ENCODE measurements at places on chromosomes 12 and 14.

GRCh38 chr12:69686731-69687130 is 12.4 kb downstream of the BEST3 start:
- DNase-seq: no peak

DNA sequence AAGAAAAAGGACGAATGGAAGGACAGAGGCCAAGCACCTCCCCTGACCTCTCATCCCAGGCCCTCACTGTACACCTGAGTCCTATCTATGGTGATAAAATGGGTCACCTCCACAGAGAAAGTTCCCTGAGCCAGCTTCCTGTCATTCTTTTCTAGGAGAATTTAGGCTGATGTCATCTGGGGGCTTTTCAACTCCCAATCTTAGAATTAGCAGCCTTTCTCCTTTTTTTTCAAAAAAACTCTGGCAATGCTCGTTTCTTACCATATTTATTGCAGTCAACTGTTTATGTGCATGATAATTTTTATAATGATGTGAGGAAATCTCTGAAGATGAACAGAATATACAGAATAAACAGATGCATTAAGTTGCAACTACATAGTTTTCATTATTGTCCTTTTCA is 177.6 kb downstream of the SNAPC1 start:
- no peak for DNase-seq

- no peak for DNase-seq
These were observed 21.2 kb downstream of the MAX start for GRCh38 chr14:65080960-65081747.

DNA sequence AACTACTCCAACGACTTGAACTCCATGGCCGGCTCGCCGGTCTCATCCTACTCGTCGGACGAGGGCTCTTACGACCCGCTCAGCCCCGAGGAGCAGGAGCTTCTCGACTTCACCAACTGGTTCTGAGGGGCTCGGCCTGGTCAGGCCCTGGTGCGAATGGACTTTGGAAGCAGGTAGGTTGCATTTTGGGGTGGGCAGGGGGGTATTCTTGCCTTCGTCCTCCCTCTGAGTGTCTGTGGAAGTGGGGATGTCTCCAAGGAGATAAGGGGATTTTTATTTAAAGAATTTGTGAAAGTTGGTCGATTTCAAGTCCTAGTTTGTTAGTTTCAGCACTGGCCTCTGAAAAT is 1.3 kb downstream of the ASCL1 start:
- no peak for DNase-seq

DNA sequence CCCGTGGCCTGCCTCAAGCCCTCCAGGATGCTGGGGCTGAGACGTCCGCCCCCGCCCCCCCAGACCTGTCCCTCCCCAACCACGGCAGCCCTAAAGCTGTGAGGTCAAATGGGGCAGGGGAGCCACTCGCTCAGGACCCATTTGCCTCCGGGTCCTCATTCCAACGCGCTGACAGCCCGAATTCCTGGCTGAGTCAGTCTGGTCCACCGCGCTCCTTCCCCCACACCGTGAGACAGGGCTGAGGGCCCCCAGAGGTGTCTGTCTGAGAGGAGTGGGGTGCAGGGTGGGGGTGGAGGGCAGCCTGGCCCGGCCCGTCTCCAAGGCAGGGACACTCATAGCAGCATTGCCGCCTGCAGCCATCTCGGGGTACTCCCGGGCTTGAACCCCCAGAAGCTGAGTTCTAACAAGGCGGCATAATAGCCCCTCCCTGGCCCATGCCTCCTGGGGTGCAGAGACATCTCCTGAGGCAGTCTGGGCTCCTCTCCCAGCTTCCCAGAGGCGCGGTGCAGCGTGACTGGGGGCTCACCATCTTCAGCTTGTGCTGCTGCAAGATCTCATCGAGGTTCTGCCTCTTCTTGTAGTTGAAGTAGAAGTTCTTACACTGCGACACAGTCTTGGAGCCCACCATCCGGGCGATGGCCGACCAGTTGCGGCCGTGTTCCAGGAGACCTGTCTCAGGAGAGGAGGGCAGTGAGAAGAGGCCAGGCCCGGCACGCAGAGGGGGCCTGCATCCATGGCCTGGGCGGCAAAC is 90.5 kb downstream of the RFLNA start:
- DNase-seq: no peak

DNA sequence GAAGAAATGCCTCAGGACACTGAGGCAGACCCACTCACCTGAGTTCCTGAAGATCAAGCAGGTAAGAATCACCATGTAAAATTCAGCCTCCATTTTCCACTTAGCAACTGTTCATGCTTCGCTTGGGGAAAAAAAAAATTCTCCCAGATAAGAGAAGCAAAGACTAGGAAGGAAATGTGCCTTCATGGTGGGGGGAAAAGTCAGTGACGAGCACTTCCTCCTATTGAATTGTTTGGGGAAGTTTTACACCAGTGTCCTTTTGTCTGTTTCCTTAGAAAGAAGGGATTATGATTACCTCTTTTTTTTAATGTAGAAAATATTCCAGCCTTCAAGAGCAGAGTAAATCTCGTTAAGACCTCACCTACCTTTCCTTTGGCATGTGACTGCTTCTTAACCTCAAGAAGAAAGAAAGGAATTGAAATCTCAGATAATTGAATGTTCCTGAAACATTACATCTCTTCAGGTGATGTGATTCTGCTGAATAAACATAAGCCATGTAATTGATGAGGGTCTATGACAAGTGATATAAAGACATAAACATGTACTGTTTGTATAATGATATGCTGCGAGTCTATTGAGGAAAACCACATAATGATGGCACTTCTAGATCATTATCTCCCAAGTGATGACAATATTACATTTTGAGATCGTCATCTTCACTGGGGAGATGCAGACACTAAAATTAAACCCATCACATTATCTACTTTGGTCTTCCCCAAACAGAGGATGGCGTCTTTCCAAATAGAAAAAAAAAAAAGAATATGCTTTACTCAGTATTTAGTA is at the start of gene PTPRB:
PTPRB (minus strand) TSS at position 127 of the 783 bp plus-strand sequence; CDS start at position 93, 34 bp downstream.
- no peak for DNase-seq

- no peak for DNase-seq
These were observed 179.3 kb downstream of the PCNX1 start for GRCh38 chr14:71086567-71086966.

DNA sequence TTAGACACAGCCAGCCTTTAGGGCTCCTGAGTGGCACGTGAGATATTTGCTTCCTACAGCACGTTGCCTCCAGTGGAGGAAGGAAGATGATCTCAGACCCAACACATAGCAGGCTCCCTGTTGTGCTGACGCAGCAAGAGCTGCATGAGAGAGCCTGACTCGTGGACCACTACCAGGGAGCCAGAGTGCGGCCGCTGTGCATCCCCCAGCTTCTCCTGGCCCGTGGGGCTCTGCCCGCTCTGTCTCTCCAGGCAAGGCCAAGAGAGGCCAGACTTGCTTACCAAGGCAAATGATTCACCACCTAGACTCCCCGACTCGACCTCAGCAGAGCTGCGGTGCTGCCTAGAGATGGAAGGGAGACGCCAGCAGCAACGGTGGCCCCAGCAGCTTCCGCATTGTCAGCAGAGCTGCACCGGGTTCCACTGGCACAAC is 37.5 kb downstream of the MAP3K9 start:
- DNase-seq: no peak

DNA sequence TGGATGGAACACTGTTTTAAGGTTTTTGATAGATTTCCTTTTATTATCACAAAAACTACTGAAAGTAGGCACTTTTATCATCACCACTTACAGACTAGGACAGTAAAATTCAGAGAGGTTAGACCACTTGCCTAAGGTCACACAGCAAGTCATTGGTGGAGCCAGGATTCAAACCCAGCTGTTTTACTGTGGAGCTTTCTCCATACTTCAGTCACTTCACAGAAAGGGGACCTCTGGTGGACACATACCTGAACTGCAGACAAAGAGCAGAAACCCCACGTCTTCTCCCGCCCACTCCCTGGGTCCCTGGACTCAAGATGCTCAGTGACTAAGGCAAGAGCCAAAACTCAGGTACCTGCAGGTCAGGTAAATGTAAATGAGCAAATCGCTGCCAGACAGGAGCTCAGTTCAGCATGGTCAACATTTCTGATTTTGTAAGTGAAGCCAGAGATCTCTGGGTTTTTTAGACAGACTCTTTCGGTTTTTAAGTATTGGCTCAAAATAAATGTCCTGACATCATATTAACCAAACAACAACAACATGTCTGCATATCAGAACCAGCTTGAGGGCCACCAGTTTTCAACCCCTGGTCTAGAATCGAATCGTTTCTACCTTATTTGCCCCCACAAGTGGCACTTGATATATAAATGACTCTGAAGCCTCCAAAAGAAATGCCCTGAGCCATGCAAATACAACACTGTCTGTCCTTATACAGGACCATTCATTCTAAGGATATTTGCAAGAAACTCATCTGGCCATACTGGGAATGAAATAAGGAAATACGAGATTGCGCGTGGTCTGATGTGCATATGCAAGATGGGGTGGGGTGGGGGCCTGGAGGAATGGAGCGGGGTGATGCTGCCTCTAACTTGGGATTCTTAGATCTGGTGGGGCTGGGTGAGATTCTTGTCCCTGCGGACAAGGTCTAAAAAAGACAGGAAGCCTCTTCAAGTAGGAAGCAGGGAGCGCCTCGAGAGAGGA is 110.9 kb downstream of the KSR2 start:
- no peak for DNase-seq

GRCh38 chr14:29075761-29076160 is 309.2 kb downstream of the FOXG1 start:
- no peak for DNase-seq

- DNase-seq: no peak
These were observed 100.3 kb upstream of the PLEKHG7 start for GRCh38 chr12:92602476-92602875.

- DNase-seq: no peak
These were observed 2.8 kb downstream of the PTMS start for GRCh38 chr12:6768990-6769389.

GRCh38 chr14:31842899-31843298 is 234.2 kb upstream of the ARHGAP5 start:
- DNase-seq: no peak

DNA sequence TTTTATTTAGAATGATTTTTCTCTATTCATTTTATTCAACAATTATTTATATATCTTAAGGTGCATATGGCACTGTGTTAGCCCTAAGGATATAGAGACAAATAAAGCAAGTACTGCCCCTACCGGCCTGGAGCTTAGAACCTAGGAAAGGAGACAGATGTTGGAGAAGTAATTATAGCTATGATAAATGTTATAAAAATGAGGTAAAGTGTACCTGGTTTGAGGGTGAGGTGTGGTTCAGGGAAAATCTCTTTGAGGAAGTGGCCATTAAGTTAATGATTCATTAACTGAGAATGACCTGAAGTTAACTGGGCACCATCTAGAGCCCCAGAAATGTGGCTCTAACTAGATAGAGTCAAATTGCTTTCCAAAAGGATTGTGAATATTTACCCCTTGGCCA is 31.9 kb downstream of the CDKL1 start:
- no peak for DNase-seq

DNA sequence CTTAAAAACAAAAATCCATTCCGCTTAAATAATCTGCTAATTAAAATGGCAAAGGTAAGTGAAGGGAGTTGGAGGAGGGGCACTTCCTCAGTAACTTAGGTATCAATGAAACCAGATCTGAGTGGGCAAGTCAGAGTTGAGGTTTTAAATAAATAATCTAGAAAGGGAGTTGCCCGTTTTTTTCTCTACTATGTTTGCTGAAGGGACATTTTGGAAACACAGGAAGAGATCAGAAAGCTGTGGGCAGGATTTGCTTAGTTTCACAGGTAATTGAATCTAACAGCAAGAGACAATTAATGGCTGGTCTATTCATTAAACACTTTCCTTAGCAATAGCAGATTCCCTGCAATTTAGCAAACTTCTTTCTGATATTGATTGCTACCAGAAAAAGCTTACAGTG is 186.0 kb upstream of the ABCD2 start:
- no peak for DNase-seq

DNA sequence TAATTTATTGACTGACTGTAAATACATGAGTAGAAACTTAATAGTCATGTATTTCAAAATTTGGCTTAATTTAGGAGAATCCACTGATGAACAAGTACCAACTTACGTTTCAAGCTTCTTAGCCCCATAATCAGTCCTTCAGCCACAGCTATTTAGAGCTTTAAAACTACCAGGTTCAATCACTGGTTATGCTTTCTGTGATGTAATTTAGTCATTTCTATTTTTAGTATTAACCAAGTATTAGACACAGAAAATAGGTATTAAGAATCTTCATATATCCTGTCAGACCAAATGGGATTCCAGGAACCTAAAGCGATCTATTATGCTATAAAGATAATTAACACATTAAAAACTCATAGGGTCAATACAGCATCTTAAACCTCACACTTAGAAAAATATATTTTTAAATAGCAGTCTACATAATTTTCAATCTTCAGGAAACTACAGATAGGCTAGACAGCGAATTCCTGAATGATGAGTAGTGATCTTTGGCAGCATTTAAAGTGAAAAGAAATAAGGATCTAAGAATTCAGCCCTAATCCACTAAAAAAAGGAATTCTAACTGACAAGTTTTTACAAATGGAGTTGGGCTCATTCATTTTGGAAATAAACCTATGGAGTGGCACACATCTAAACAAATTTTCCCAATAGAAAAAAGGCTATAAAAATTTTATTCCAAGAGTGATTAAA is 51.5 kb downstream of the ZC3H14 start:
- DNase-seq: no peak

DNA sequence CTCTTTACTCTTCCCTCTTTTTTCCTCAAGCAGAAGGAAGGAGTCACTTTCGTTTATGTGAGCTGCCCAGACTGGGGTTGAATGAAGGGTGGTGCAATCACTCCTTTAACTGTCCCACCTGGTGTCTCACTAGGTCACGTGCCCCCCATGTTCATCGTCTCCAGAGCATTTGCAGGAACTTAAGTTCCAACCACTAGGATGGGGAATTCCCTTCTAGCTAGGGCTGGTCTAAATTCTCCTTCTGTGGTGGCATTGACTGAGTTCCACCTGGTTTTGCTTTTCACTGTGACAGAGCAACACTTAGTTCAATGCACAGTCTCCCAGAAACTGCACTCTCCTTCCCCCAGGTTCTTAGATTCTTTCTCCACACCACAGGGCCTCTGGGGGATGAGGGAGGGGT is 9.5 kb downstream of the FANCM start:
- no peak for DNase-seq

DNA sequence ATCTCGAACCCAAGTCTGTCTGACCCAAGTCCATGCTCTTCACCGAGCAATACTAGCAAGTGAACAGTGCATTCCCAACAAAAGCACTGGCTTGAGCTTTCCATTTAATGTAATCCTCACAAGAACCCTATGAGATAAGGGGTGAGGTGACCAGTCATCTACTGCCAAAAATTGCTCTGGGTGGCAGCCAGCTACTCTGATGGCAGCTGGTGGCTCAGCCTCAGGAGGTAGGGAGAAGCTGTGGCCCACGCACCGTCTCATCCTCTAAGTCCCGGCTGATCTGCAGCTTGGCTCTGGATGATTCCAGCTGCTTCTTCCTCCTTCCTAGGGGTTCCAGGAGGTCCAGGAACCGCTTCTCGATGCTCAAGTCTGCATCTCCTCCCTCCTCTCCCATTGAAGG is 75.2 kb downstream of the PLEKHG3 start:
- DNase-seq: no peak

DNA sequence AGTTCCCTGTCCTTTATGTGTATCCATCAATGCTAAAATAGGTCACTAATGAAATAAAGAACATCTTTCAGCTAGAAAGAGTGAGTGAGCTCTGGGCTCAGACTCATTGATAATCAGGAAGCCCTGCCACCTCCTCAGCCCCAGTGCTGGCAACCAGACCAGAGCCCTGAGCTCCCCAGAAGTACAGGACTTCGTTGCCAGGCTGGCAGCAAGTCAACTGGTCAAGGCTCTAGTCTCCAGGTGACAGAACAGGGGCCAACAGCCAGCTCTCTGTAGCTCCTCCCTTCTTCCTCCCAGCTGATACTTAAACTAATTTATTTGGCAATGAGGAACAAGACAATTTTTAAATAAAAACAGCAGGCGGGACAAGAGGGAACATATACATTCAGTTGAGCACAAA is 145.3 kb downstream of the EGLN3 start:
- no peak for DNase-seq
